Endothelial cell (in vitro differentiated cells): ENCODE measurements at places on chromosomes 3 and 15. TPM values are rescaled to one million over a fixed set of nuclear protein-coding genes. Genes with fewer than 3 reads are reported as not detected.

- DNase-seq: no peak
These were observed 24.7 kb downstream of the PCOLCE2 start for GRCh38 chr3:142863930-142864920.

GRCh38 chr3:94716326-94717018 lies 653.6 kb downstream of the NSUN3 start:
- no peak for DNase-seq

DNA sequence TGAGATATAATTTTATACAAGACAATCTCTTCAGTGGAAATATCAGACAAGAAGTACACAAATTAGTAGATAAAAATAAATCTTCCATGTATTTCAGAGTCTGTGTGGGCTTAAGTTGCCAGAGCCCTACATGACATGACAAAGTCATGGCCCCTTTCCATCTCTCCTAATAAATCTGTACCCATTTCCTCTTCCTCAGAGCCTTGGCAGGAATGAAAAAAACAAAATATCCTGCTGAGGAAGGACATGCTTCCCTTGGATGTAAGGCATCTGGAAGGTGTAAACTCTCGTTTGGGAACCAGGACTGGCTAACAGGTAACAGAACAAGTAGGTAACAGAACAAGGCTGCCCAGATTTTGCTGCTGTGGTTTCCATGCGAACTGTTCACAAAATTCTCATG lies 148.1 kb downstream of the SNRK start:
- DNase-seq: no peak

- DNase-seq: no peak
These were observed 74.4 kb upstream of the TLE3 start for GRCh38 chr15:70172124-70172523.

IGSF10 gene
- total RNA-seq: 4.1 TPM
